EL (cell line): ENCODE measurements at places on chromosomes 4 and X.
A peak's percentile ranks its signal among the peaks of the same experiment; 100 is the strongest.

GRCh38 chr4:11397146-11397545 is 31.5 kb downstream of the HS3ST1 start:
- no peak for DNase-seq

DNA sequence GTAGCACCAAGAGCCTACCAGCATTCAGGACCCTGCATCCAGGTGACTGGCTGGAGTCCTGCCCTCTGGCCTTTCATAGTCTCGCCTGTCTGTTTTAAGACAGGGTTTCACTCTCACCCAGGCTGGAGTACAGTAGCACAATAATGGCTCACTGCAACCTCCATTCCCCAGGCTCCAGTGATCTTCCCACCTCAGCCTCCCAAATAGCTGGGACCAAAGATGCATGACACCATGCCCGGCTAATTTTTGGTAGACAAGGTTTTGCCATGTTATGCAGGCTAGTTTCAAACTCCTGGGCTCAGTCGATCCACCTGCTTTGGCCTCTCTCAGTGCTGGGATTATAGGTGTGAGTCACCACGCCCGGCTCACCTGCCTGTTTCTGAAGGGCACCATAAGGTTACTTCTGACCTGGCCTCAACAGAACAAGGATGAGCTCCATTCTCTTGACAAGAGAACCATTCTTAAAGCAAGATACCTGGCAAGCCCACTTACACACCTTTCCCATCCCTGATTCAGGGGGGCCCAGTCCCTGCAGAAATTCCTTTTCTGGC is 6.7 kb downstream of the RPS4X start:
- DNase-seq, result no peak

DNA sequence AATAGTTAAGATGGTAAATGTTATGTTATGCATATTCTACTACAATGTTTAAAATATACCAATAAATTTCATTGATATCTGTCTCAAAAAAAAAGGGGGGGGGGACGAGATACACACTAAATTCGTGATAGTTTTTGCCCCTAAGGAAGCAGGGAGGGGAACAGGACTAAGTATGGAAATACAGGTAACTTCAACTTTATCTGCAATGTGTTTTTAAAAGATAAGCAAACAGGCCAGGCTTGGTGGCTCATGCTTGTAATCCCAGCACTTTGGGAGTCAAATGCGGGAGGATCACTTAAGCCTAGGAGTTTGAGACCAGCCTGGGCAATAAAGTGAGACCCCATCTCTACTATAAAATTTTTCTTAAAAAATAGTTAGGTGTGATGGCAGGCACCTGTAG is 13.4 kb upstream of the CLOCK start:
- DNase-seq, result no peak

DNA sequence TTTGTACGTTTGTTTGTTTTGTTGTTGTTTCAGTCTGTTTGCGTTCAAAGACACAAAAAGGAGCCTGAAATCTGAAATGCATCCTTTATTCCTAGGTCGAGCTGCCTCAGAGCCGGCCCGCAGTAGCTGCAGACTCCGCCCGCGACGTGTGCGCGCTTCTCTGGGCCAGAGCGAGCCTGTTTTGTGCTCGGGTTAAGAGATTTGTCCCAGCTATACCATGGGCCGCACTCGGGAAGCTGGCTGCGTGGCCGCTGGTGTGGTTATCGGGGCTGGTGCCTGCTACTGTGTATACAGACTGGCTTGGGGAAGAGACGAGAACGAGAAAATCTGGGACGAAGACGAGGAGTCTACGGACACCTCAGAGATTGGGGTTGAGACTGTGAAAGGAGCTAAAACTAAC is 2.4 kb downstream of the ARMCX1 start:
- no peak for DNase-seq

DNA sequence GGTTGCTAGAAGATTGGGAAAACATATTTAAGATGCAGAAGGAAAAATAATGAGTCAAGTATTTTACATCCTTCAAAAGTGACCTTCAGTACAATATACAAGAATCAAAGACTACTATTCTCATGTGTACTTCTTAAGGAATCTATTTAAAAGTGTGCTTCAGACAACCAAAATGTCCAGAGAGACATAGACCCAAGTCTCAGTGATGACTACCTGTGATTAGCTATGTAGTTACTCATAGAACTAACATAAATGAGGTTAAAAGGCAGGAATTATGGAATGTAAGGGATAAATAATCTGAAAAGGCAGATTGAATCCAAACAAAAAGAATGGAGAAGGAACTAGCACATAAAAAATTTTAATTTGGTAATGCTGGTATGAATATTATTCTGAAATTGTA is 634.7 kb upstream of the FAM241A start:
- DNase-seq, result peak; percentile 52

DNA sequence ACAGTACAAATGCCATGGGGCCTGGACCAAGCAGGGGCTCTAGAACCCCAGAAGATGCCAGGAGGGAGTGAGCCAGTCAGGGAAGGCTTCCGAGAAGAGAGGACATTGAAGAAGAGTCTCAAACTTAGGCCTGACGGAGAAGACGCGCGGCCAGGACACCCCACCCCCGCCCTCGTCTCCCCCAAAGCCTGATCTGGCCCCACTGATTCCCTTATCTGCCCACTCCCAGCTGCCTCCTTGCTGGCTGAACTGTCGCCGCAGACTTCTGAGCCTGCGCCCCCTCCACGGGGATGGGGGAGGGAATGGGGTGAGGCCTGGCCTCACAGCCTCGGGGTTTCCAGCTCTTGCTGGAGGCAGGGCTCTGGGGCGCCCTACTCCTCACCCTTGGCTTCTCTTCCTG is 3.6 kb upstream of the GATA1 start:
- DNase-seq, result no peak

- peak; percentile 69 for DNase-seq
Observed at GRCh38 chr4:53855581-53856250, 208.7 kb downstream of the CHIC2 start.

DNA sequence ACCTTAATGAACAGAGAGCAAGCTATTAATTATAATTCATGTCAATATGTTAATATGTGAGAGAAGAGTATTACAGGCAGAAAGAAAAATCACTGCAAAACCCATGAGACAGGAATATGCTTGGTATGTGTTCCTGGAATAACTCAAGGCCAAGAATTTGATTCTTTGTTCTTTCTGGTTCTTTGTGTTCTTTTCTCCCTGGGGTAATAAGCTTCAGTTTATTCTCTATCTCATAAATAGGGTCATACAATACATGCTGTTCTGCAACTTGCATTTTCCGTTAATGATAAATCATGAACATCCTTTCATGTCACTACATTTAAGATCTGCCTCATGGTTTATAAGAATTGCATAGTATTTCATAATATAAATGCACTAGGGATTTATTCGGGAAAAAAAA is 16.8 kb upstream of the THOC2 start:
- no peak for DNase-seq

GRCh38 chr4:48974979-48975640 is 11.0 kb upstream of the CWH43 start:
- no peak for DNase-seq

- DNase-seq, result no peak
Observed at GRCh38 chr4:1061760-1062159, 50.3 kb downstream of the FGFRL1 start.

DNA sequence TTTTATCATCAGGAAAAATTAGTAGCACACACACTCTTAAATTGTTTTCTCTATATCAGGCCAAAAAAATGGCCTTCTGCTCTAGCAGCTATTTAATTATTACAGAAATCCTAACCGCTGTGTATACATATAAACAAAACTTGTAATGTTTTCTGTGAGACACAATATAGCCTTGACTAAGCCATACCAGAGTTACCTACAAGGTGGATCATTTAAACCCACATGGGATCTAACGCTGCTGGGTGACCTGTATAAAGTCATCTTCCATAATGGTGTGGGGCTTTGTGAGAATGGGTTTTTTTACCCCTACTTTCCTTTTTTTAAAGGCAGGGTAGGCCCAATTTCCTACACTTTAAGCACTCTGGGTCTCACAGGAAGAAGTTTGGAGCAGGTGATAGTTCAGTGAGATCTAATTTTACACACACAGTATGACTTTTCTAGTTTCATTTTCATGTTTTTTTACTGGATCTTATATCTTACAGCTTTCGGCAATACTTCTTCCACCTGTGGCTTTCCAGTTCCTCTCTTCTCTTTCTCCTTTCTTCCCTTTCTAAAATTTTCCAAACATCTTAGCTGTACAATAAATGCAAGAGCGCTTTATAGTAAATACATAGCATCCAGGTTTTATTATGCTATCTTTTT is 66.9 kb upstream of the MMAA start:
- DNase-seq, result no peak

DNA sequence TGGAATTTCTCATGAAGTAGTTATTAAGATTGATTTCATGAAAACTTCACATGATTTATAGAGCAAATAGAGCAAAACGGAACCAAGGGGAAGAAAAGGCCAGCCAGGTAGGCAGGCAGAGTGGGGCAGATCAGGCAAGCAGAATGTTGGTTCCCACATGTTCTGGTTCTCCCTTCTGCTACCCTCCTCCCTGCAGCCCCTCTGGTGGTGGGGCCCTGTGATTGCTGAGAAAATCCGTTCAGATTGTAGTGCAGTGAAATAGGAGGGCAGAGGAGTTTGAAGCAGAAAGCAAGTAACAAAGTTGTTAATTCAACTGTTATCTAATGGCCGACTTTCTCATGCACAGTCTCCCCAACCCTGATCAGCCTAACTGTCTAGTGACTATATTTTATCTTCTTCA is 185.3 kb downstream of the MID1IP1 start:
- DNase-seq, result no peak

- no peak for DNase-seq
Observed at GRCh38 chr4:152100379-152101201, 339.8 kb upstream of the GATB start.

GRCh38 chr4:40875507-40876150 is 125.9 kb downstream of the NSUN7 start:
- no peak for DNase-seq

DNA sequence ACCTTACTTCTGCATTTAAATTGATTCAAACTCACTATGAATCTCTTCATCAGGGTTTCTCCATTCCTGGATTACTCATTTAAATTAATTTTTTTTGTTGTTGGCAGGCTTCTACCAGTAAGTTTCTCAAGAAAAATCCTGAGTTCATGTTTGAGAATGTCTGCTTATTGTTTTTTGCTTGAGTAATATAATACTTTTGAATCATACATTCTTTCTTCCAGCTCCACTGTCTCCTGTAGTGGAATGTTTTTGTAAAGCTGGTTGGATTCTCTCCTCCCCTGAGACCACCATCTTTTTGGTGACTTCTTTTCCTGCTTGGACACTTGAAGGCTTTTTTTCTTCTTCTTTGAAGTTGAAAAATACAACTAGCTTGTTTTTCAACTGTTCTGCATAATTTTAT is 4.3 kb upstream of the MID1IP1 start:
- DNase-seq, result peak; percentile 22

GRCh38 chrX:13759152-13759718 is 24.7 kb downstream of the OFD1 start:
- DNase-seq, result no peak

- peak; percentile 94 for DNase-seq
Observed at GRCh38 chr4:56410247-56411062, 23.2 kb upstream of the AASDH start.

DNA sequence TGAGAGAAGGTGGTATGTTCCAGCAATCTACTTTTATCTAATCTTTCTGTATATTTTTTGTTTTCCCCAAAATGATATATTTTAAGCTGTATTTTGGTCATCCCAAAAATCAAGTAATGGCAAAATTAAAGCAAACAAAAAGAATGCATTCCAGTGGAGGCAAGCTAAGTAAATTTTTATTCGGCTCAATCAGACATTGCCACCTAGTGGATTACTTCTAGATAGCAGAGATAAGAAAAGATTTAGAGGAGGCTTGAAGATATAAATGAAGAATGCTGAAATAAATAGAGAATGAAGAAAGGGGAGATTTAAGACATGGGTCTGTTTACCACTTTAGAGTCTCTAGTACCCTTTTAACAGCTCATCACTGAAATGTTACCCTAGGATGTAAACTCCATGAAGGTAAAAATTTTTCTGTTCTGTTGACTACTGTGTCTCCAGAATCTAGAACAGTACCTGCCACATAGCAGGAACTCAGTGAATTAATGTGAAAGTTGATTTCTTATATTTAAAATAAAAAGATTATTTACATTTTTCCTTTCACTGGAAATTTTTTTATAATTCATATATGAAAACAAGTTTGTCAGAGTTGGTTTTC is 110.9 kb upstream of the ANK2 start:
- DNase-seq, result peak; percentile 46

GRCh38 chr4:138090150-138090917 is 151.8 kb downstream of the SLC7A11 start:
- DNase-seq, result peak; percentile 86

DNA sequence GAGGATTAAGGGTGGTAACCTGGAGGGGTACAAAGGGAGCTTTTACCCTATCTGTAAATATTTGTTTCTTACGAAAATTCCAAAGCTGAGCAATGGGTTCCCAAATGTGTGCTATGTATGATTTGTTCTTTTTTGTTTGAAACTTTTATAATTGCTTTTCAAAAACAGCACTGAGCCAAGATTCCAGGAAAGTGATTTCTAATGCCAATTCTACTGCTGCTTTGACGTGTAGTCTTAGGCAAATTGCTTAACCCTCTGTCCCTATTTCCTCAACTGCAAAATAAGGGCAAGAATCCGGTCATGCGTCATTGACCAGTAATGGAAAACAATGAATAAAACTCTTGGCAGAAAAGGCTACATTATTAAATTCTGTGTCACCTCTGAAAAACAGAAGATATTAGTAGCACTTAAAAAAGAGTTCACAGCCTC is 454.7 kb downstream of the IL15 start:
- peak; percentile 94 for DNase-seq

DNA sequence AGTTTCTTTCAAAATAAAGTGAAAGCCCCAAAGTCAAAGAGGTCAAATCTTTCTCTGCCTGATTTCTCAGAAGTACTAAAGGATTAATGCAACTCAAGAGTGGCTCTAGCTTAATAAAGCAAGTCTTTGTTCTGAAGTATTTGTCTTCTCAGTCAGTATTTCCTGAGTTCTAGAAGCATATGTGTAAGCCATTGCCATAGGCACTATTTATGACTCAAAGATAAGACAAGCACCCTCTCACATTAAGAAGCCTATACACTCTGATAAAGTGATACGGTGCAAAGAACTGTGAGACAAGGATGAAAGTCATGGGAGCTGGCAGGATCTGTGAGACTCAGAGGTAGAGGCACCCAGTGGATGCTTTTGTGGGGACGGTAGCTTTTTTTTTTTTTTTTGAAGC is 60.9 kb downstream of the AASDH start:
- DNase-seq, result no peak

DNA sequence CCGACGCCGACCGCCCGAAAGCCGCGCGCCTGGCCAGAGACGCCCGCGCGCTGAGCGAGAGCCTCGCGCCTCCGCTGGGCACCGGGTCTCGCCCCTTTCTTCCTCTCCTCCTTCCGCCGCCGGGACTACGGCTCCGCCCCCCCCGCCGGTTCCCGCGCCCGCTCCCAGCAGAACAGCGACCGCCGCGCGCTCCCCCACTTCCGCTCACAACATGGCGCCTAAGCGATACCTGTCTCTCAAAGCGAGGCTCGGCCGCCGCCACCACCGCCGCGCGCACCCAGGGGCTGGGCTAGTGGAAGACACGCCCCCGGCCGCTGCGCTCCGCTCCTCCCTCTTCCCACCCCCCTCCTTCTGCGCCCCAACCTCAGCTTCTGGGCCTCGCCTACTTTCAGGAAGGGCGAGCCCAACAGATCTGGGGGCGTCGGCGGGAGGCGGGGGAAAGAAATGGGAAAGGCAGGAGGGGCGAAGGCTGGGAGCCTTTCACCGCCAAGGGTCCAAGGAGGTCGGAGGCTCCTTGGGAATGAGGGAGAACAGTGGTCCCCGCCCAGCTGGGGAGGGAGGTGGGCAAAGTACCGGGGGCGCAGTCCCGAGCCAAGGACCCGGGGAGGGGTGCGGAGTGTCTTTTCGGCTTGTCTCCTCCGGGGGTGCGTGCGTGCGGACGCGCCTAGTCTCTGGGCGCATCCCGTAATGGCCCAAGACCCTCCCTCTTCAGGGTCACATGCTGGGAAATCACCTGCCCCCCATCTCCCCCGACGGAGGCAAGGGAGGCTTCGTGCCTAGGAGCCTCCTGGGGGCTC is at the start of gene RPS6KA3:
Gene RPS6KA3 (minus strand): TSS at position 100 of the 797 bp plus-strand sequence. CDS start 277 bp downstream, outside the sequence.
- DNase-seq, result peak; percentile 83
